Neural crest cell (in vitro differentiated cells): ENCODE measurements at places on chromosomes 4 and X. TPM values are rescaled to one million over a fixed set of nuclear protein-coding genes. Genes with fewer than 3 reads are reported as not detected.

DNA sequence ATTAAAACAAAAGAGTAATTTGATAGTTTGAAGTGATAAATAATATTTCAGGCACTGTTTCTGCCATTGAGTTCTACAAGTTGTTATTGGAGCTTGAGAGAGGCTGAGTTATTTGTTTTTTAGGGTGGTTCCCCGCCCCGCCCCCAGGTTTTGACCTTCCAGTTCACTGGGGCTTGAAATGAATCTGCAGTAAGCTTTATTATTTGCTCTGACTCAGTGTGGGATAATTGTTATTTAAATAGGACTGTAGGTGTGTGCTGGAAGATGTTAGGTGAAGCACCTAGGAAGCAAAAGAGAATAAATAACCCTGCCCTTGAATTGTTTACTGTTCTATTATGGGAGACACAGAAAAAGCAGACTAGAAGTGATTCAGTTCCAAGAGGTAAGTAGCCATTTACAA is 81.2 kb upstream of the KCNIP4 start:
- no peak for DNase-seq

GRCh38 chr4:113444386-113444785 is 317.2 kb downstream of the CAMK2D start:
- no peak for DNase-seq

- no peak for DNase-seq
These were observed 3.4 kb upstream of the ZRSR2 start for GRCh38 chrX:15786915-15787314.

Gene HERC5
- total RNA-seq: 1.7 and 1.8 TPM in 2 replicates

Gene FAM133A
- 0.58 and 0.86 TPM in 2 replicates for total RNA-seq
